ENCODE measurements at places on chromosomes 3 and 15.

DNA sequence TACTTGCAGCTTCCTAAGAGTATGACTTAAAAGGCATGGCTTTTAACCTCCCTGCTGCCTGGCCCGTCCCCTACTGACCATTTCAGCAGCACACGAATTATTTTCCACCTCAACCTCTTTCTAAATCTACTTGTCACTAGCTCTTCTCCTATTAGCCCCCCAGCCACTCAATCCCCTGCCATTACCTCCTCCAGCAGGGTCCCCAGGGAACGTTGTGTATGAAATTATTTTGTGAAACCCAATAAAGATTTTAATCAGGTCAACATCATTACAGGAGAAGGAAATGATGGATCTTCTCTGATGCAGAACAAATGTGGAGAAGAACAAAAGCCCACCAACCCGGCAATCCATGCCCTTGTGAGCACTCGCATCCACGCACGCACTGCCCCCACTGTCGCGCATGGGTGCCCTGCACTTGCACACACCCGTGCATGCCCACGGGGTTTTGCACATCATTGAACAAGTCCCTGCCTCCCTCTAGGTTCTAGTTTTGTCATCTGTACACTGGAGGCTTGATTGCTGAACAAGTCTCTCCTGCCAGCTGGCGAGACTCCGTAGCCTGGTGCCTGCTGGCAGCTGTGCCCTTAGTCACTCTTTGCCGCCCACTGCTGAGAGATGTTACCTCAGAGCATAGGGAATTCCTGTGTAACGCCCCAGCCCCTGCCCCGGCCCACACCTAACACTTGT, 51.6 kb downstream of the LINGO1 start:
- no peak for DNase-seq

DNA sequence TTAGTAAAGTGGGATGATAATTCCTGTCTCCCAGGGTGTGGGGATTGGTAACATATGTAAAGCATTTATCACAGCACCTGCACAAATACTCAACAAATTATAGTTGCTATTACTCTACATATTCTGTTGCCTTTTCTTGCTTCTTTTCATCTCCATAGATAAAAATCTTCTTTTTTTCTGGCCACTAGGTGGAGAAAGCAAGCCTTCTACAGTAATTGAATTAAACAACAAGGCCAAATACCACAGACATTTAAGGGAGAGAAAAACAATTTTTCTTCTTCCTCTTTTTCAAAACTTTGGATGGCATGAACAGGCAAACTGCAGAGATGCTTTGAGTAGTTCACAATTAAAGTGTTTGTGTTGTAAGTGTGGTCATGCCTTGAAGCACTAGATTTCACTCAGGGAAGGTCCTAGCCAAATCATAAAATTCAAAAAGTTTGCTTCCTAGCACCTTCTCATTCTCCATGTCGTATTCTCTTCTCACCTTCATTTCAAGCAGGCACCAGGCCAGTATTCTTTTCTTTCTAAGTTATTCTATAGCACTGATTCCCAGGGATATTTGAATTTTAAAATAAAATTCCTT, 493.4 kb upstream of the TGFBR2 start:
- DNase-seq = peak; percentile 50

DNA sequence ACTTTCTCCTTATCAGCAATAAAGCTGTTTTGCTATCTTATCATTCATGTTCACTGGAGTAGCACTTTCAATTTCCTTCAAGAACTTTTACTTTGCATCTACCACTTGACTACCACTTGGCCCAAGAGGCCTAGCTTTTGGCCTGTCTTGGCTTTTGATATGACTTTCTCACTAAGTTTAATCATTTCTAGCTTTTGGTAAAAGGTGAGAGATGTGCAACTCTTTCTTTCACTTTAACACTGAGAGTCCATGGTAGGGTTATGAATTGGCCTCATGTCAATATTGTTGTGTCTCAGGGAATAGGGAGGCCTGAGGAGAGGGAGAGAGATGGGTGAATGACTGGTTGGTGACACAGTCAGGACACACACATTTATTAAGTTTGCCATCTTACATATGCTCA, 31.0 kb upstream of the FAM3D start:
- DNase-seq = no peak

- DNase-seq = no peak
These were observed 15.3 kb downstream of the CHDH start for GRCh38 chr3:53830944-53831343.

DNA sequence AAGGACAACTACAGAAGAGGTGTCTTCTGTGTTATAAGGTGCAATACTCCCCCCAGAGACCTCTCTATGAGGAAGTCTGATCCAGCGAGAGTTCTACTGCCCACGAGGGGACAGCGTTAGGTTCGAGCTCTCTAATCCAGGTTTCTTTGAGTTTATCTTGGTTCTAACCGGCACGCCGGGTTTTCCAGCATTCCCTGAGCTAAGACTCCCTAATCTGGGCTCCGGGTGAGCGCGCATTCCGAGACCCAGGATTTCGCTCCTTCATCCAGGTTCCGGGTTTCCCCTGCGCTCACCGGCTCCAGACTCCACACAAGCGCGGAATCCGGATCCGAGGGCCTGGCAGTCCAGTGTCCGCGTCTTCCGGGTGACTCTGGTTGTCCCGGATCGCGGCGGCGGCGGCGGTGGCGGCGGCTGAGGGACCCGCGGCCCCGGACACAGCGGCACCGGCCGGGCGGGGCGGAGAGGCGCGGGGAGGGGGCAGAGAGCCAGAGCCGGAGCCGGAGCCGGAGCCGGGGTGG, at the start of gene ZNF609:
Gene ZNF609, plus strand, starts transcription at position 373 of the 518 bp plus-strand sequence. CDS start 38,842 bp downstream, outside the sequence.
- peak; percentile 84 for DNase-seq

DNA sequence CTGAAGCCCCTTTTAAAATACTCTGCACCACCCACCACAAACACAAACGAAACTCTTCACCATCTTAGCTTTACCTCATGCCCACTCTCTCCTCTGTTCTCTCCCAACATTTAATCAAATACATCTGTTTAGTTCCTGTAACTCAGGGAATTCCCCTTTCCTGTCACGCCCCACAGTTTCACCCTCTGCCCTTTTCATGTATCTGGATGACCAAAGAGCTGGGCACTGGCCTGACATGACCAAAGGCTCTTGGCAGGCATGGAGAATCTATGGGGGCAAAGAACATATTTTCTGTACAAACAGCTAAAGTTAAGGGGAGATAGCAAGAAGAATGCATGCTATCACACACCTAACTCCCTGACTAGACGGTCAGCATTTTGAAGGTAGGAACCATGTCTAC, 270.0 kb downstream of the TBL1XR1 start:
- DNase-seq = no peak

DNA sequence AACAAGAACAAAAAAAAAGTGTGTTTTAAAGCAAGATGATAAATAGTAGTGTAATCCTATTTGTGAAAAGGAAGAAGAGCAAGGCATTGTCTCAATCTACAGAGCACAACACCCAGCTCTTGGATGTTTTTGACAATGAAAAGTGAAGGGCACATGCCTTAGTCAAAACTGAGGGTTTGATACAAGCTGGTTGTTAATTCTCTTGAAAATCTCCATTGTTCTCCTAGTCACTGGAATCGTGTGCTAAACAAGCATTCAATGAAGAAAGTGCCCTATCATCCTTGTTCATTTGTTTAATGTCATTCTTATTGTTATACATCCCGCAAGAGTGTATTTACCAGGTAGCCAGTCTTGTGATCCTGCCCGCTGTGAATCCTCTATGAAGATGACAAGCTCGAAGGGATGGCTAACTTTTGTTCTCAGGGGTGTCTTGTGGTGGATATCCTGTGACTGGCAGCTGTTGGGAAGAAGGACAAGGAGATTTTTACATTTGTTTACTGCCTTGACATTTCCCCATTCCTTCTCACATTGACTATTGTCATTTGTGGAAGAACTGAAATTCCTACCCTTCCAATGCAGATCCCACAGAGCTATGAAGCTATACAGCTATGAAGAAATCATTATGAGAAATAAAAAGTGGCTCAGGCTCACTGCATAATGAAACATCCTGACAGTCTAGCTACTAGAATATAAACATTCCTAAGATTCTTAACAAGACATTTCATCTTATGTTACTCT, 175.9 kb downstream of the VGLL3 start:
- DNase-seq = peak; percentile 10

DNA sequence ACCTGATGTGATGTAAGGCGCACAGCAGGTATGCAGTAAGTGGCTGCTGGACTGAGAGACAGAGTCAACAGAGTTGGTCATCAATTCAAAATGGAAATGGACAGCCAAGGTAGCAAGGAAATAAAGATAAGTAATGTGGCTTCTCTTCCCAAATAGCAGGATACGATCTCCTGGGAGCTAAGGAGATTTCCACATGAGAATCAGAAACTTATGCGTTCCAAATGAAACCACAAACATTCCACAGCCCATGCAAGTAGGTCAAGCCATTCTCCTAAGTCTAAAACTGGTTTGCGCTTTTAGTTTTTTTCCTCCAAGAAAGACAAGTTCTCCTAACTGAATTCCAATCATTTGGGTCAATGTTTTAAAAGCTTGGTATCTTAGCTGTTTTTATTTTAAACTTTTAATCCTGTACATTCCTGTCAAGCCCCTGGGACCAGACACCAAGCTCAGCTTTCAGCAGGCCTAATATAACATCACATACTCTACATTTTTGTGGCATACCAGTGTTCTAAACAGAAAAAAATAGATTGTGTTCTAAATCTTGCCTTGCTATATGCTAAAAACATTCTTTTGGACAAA, 73.7 kb upstream of the TSPAN3 start:
- peak; percentile 84 for DNase-seq

DNA sequence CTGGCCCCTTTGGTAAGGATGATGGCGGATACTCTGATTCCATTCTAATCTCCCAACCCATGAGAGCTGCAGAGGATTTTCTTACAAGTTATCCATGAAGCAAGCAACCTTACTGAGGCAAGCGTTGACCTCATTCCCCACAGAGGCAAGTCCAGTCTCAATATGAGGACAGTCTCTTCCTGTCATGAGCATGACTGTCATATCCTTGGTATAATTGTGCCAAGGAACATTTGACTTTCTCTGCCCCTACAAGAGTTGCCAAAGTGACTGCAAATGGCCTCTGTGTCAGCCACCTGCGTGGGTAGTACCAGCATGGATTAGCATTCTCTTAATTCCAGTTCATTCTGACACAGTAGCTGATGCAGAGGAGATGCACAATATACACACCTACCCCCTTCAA, 71.2 kb upstream of the TMEM158 start:
- no peak for DNase-seq

DNA sequence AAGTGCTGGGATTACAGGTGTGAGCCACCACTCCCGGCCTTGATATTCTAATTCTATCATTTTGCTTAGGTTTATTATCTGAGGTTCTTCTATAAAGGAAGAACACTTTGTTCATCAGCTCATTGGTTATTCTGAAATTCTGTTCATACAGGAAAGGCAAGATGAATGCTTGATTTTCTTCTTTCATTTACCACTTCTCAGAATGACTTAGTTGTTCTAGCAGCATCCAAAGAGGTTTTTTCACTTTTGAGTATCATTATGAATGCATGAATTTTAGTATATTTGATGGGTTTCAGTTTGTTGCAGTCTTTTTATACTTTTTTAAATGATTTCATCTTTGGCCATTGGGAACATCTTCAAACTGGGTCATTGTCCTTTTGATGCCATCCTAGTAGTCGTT, 51.8 kb downstream of the RNF111 start:
- no peak for DNase-seq

DNA sequence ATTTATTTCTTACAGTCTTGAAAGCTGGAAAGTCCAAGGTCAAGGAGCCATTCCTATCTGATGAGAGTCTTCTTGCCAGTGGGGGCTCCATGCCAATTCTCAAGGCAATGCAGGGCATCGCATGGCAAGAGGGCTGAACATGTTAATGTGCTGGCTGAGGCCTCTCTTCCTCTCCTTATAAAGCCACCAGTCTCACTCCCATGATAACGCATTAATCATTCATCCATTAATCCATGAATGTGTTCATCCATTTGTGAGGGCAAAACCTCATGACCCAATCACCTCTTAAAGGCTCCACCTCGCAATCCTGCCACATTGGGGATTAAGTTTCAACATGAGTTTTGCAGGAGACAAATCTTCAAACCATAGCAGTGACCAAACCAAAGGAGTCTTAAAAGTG, 118.3 kb downstream of the PROS1 start:
- DNase-seq = no peak

- DNase-seq = peak; percentile 35
These were observed 34.4 kb downstream of the TNK2 start for GRCh38 chr3:195873971-195874370.

DNA sequence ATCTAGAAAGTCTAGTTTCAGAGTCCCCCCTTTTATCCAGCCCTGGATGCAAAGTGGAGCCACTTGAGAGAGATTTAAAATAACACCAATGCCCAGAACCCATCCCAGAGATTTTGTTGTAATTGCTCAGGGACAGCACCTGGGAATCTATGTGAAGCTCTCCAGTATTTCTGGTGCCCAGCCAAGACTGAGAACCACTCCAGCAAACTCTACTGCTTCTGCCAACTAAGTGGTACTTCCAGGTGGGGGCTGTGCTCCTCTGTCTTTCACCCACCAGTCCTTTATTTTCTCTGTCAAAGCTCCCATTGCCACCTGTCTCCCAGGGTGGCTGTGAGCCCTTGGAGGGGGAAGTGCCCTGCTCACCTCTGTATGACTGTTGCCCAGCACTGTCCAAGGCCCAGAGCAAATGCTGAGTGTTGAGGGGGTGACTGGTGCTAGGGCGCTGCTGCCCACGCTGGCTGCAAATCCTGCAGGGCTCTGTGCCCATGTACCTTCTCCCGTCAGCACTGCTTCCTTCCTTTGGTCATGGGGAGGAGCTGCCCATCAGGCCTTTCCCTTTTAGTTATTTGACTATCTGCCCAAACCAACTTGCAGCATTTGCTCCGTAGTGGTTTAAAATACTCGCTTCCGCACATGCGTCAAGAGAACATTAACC, 9.4 kb downstream of the CLSTN2 start:
- DNase-seq = no peak

DNA sequence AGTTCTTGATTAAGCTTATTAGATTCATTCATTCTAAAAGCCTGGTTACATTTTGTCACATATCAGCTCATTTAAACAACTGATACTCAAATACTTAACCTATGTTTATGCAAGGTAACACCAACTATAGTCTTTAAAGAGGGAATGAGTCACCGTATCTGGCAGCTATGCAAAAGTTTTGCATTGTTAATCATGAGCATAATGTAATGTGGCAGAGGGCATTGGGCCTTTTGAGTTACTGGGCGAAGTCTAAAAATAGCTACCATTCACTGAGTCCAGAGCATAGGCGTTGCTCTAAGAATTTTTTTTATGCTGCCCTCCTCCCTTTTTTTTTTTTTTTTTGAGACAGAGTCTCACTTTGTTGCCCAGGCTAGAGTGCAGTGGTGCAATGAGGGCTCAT, 277.7 kb upstream of the ZNF717 start:
- no peak for DNase-seq

Measured in A172 (cell line).